ENCODE measurements at places on chromosomes 5 and 9.

DNA sequence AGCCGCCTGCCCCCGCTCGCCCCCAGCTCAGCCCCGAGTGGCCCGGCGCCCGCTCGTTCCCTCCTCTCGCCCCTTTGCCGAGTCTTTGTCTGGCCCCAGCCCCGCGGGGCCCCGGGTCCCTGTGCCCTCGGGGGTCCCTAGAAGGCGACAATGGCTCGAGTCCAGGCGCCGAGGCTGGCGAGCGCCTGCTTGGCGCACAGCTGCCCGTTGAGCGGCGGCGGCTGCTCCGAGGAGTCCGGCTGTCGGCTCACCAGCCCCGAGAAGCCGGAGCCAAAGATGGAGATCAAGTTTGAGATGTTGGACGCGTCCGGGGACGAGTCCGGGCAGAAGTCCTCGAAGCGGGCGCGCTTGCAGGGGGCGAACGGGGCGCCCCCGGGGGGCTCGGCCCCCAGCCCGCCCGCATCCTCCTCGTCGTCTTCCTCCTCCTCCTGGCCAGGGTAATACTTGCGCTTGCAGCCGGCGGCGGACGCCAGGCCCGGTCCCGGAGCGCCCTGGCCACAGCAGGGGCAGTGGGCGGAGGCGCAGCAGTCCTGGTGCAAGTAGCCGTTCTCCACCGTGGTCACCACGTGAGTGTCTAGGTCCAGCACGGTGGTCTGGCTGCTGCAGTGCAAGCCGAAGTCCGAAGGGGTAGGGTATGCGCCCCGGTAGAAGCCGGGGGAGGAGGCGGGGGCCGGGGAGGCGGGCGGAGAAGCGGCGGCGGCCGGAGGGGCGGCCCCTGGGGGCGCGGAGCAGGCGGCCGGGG lies 1.2 kb downstream of the IER5L start:
- DNase-seq, result no peak

- DNase-seq, result no peak
Measured at GRCh38 chr5:172766287-172767108, 4.5 kb downstream of the DUSP1 start.

GRCh38 chr9:74521009-74521408 lies 23.9 kb downstream of the RORB start:
- DNase-seq, result no peak

DNA sequence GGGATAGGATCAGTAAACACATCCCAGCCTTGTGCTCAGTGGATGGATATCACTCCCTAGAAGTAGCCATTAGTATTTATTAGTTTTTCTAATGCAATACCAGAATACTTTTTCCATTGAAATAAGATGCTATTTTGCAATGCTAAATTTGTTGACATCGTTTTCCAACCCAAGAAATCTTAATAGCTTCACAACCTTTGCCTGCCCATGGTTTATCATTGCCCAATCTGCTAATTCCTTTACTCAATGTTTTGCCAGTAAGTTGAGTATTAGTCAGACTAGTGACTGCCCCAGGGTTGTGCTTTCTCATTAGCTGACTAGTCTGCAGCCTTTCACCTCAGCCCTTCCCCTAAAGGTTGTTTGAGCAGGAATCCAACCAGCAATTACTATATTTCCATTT lies 62.9 kb downstream of the NREP start:
- DNase-seq, result no peak

DNA sequence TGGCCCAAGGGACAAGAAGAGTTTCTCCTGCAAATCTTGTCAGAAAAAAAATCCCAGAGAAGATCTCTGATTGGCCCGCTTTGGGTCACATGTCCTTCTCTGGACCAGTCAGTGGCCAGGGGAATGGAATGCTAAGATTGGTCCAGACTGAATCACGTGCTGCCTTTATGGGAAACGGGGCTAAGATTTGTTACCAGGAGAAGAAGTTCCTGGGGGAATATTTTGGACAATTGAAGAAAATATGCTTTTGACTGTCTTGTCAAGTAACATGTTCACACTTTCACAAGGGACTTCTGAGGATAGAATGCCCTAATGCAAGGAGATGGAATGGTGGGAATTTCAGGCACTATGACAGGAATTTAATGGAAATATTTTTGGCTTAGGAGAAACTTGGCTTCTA lies 74.1 kb upstream of the SH3PXD2B start:
- DNase-seq, result no peak

DNA sequence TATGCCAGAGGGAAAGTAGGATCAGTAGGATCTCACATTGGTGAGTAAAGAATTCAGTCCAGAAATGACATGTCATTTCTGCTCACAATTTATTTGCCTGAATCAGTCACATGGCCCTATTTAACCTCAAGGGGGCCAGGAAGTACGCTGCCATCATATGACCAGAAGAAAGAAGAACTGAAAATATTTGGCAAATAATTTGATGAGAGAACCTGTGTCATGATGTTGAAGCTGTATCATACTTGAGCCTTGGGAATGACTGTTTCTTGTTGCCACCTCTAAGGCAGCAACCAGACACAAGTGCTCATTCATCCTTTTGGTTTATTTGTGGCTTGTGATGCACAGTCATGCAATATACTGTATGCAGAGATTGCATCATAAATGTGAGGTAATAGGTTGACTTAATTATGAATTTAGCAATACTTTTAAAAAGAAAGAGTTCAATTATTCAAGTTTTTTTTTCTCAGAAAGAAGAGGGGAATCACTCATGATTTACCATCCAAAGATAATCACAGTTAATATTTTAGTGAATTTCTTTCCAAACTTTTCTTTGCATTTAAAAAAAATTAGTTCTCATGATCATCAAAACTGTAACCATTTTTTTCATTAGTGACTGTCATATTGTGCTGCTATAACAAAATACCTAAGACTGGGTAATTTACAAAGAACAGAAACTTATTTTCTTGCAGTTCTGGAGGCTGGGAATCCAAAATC lies 8.2 kb upstream of the ZFYVE16 start:
- no peak for DNase-seq

- DNase-seq, result no peak
Measured at GRCh38 chr5:144315026-144315425, 144.4 kb downstream of the KCTD16 start.

GRCh38 chr5:142931896-142932686 lies 161.9 kb downstream of the ARHGAP26 start:
- DNase-seq, result no peak

DNA sequence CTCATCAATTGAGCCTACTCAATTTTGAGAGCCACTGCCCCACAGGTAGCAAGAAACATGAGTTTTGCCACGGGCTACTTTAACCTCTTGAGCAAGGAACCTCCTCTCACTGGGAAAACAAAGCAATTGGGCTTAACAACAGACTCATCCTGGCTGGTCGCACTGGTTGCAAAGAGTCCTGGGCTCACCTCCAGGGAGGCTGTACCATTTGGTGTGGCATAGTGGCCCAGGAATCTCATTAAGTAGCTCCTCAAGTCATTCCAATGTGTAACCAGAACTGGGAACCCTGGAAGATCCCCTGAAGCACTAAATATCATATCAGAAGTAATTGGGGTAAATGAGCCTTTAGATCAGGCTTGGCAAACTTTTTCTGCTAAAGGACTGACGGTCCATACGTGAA lies 78.5 kb downstream of the MYO10 start:
- no peak for DNase-seq

- no peak for DNase-seq
Measured at GRCh38 chr5:15326471-15326870, 173.5 kb upstream of the FBXL7 start.

- DNase-seq, result no peak
Measured at GRCh38 chr9:72038408-72038807, 22.0 kb downstream of the C9orf57 start.

GRCh38 chr5:157371655-157372471 lies 88.2 kb upstream of the NIPAL4 start:
- DNase-seq, result no peak

DNA sequence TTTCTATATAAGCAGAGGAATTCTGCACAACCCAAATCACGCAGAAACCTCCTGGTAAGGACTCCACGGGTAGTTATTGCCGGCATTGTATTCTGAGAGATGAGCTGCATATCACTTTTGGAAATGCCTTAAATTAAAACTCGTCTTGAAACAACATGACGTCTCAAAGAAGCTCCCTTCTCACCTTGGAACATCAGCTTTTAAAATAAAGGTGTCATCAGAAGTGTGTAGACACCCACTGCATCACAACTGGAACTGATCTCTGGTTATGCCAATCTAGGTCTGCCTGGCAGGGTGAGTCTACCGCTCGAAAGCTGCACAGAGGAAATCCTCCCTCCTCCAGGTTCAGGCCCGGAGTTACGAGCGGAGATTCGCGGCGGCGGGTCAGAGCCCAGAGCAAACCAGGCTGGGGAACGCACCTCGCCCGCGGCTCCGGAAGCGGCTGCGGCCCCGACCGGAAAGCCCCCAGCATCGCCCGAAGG lies 974 bp upstream of the SLC12A2 start:
- peak; percentile 16 for DNase-seq

DNA sequence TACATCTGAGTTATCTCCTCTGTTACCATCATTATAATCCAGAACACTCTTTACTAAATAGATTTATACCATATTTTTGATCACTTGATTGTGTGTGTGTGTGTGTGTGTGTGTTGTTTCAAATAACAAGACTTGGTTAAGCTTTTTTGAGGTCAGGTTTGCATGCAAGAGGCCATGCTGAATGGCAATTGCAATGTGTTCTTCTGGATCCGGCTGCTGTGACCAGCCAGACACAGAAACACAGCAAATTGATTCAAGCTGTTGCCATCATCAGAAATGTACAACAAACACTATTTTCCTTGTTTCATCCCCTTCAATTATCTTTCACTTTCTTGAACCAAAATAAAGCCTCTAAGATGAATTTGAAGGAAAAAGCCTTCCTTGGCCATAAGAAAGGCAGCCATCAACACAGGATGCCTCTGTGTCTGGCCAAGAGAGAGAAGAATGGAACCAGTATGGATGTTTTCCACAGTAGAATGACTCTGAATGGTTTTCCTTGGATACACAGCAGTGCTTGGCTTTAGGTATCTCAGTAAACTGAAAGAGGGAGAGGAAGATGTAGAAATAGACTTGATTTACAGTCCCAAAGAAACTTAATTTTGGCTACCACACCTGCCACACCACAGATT lies 53.9 kb downstream of the DPYSL3 start:
- DNase-seq, result no peak

DNA sequence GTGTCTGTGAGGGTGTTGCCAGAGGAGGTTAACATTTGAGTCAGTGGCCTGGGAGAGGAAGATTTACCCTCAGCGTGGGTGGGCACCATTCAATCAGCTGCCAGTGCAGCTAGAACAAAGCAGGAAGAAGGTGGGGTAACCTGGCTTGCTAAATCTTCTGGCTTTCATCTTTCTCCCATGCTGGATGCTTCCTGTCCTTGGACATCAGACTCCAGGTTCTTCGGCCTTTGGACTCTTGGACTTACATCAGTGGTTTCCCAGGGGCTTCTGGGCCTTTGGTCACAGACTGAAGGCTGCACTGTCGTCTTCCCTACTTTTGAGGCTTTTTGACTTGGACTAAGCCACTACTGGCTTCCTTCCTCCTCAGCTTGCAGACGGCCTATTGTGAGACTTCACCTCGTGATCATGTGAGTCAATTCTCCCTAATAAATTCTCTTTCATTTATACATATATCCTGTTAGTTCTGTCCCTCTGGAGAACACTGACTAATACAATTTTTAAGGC lies 38.1 kb downstream of the PBX3 start:
- no peak for DNase-seq

- no peak for DNase-seq
Measured at GRCh38 chr5:173291722-173292658, 36.2 kb downstream of the STC2 start.
